Natural killer cell (primary cell): ENCODE measurements at places on chromosomes 1 and 21. TPM values are rescaled to one million over a fixed set of nuclear protein-coding genes. Genes with fewer than 3 reads are reported as not detected.

Gene DAP3
- total RNA-seq = 97.5 TPM

Gene RXFP4
- not detected for total RNA-seq

Gene SLC44A3
- total RNA-seq = not detected

Gene S100A11
- total RNA-seq = 70.5 TPM

Gene EDN2
- 0.29 TPM for total RNA-seq

Gene TBX15
- not detected for total RNA-seq

Gene AHDC1
- total RNA-seq = 67.0 TPM

Gene GJB4
- not detected for total RNA-seq

Gene HS2ST1
- 12.5 TPM for total RNA-seq

Gene CADM3
- total RNA-seq = not detected

Gene OR10J1
- not detected for total RNA-seq

Gene KANK4
- not detected for total RNA-seq

Gene DCST2
- total RNA-seq = 0.32 TPM

Gene OR14K1
- total RNA-seq = not detected

Gene TMEM125
- total RNA-seq = not detected

Gene TRPM2
- 21.7 TPM for total RNA-seq

Gene RHOU
- 0.33 TPM for total RNA-seq

Gene KDF1
- not detected for total RNA-seq

Gene SLC35F3
- total RNA-seq = not detected
